Stomach (tissue), 19 donors: ENCODE measurements at places on chromosomes 7 and 10. TPM values are rescaled to one million over a fixed set of nuclear protein-coding genes. Genes with fewer than 3 reads are reported as not detected.
A peak's percentile ranks its signal among the peaks of the same experiment; 100 is the strongest.

SLIT1 gene
- polyA plus RNA-seq, result 0.15 TPM

CPXM2 gene
- polyA plus RNA-seq, result 7.9 TPM

PRKAR1B gene
- polyA plus RNA-seq, result 9.3 TPM

- H3K36me3 ChIP-seq, result peaks cover 33% of the 10 kb centered on the region
- peak overlapping the region; percentile 47 for H3K27ac ChIP-seq
- H3K4me3 ChIP-seq, result no peak overlapping the region
- H3K27me3 ChIP-seq, result no peaks in the 10 kb centered on the region
- peaks cover 100% of the 10 kb centered on the region for H3K4me1 ChIP-seq
- DNase-seq, result peak; percentile 74
Measured at GRCh38 chr10:80468806-80469421, 14.8 kb downstream of the TSPAN14 start.

DNA sequence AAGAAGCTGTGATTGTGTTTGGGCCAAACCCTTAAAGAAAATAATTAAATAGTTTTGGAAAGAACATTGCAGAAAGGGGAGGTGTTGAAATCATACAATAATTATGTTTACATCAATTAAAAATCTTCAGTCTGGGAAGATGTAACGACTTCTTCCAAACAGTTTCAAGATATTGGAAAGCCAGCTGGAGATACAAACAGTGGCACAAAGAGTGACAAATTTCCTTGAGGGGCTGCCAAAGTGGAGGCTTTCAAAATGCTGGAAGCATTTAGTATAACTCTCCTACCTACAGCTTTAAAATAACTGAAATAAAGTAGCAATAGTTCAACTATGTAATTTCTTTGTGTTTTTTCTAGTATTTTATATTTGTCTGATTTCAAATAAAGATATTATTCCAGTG is 405.0 kb downstream of the DNAJB9 start:
- no peaks in the 10 kb centered on the region for H3K27me3 ChIP-seq
- no peaks in the 10 kb centered on the region for H3K4me1 ChIP-seq
- H3K4me3 ChIP-seq, result no peak overlapping the region

GRCh38 chr7:133539016-133539415 is 286.1 kb downstream of the EXOC4 start:
- DNase-seq, result no peak
- no peak overlapping the region for H3K4me3 ChIP-seq
- H3K27me3 ChIP-seq, result no peaks in the 10 kb centered on the region
- H3K36me3 ChIP-seq, result no peaks in the 10 kb centered on the region

DNA sequence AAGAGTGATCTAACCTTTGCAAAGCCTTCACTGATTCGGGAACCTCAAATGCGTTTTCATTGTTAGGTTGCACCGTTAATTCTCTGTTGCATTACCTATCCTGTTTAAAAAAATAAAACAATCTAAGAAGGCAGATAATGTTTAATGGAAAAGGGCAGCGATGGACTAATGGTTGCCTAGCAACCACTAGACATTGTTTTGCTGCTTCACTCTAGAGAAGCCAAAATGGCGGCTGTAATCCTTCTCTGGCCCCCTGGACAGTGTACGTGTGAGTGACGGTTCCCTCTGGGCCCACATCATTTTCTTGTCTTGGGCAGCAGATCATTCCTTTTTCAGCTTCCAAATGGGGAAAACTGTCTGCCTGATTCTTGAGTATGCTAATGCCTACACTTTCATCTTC is 43.3 kb downstream of the FAM204A start:
- no peaks in the 10 kb centered on the region for H3K27me3 ChIP-seq
- no peaks in the 10 kb centered on the region for H3K36me3 ChIP-seq
- H3K27ac ChIP-seq, result no peak overlapping the region
- H3K4me1 ChIP-seq, result no peaks in the 10 kb centered on the region

DNA sequence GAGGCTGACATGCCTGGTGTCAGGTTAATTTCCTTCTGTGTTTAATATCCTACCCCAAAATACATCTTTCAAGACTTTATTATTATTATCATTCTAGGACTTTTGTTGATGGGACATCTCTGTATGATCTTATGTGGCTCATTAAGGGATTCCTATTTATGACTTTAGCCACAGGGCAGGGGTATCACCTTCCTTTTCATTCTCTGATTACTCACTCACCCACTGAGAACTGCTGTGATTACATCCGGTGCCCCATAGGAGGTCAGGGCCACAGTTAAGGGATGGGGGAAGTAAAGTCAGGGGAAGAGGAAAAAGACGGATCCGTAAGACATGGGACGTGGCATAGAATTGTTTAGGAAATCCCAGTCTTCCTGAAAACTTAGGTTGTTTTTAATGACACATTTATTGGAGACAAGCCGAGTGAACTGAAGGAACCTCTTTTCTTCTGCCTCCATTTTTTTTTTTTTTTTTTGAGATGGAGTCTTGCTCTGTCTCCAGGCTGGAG is 61.0 kb upstream of the PITRM1 start:
- no peak for DNase-seq
- H3K4me1 ChIP-seq, result no peaks in the 10 kb centered on the region
- no peaks in the 10 kb centered on the region for H3K27me3 ChIP-seq
- no peaks in the 10 kb centered on the region for H3K36me3 ChIP-seq
- H3K27ac ChIP-seq, result no peak overlapping the region

DNA sequence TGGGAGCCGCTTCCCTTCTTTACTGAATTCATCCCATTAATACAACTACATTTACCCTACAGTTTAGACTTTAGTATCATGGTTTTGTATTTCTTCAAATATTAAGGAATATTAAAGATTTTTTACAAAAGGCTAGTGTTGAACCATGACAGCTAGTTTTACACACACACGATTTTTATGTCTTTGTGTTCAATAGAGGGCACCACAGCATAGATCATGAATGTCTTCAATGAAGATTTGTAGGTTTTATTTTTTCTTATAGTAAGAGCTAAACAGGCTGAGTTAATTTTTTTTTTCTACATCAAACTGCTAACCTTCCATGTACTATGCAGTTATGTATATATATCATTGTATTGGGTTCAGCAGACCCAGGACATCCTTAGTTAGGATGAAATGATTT is 76.9 kb downstream of the SNX10 start:
- no peak for DNase-seq
- H3K36me3 ChIP-seq, result no peaks in the 10 kb centered on the region
- H3K4me3 ChIP-seq, result no peak overlapping the region
